ENCODE measurements at places on chromosomes 16 and 17.

DNA sequence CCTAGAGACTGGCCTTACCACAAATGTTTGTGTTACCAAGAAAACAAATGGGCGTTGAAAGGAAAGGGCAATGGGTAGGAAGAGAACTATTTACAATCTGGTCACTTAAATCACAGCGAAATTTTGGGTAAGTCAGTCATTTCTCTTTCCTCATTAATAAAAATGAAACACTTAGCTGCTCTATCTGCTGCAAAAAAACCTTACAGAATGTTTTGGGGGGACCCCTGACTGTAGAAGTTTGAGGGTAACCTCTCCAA is 742 bp upstream of the NUTF2 start:
- DNase-seq, result no peak

DNA sequence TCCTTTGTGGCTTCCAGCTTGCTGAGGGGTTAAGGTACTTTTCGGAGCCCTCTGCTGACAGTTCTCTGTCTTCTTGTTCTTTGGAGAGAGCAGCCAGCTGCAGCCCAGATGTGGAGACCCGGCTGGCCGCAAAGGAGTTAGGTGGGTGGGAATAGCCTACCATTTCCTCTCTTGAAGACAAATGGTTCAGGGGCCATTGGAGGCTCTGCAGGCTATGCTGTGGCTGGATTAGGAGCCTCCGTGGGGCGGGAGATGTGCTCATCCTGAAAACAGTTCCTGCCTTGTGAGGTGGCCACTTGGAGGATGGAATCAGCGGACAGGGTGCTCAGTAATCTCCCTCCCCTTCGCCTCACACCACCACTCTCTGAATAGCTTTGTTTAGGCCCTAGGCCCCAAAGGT is 30.3 kb downstream of the MEOX1 start:
- no peak for DNase-seq

DNA sequence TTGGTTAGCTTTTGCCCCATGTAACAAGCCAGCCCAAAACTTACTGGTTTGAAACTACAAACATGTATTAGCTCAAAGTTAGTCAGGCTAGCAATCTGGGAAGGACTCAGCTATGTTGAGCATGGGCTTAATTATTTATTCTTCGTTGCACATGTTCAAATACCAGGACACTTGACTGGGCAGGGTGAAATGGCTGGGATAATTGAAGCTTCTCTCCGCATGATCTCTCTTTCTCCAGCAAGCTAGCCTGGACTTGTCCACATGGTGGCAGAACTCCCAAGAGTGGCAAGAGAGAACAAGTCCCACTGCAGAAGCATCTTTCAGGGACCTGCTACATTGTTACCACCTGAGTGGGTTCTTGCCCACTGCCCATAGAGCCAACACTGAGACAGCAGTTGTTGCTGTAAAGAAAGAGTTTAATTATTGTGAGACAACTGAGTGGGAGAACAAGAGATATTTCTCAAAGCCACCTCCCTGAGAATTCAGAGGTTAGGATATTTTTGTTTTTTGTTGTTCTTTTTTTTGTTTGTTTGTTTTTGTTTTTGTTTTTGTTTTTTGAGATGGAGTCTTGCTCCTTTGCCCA is 16.8 kb upstream of the ATF7IP2 start:
- DNase-seq, result no peak

DNA sequence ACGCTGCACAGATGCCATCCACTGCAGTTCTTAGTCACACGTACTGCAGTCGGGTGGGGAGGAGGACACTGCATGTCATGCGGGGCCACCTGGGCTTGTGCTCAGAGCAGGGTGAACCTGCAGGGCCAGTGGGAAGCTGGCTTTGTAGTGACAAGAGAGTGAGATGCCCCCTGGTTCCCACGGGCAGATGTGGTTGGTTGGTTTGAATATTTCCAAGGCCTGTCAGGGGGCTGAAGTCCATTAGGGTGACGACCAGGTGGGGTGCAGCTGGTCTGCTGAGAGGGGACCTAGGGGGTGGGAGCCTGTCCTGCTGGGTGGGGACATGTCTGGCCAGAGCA is 14.3 kb downstream of the ZNF213 start:
- no peak for DNase-seq

GRCh38 chr17:61399131-61400065 is at the start of gene TBX2:
TBX2 (plus strand) TSS chr17:61399843; CDS start chr17:61400177, 334 bp downstream.
- no peak for DNase-seq

Measured in RWPE2 (cell line).